ENCODE measurements at places on chromosomes 12 and 14.

GRCh38 chr12:96570579-96570978, 81.2 kb downstream of the CFAP54 start:
- DNase-seq, result no peak

- DNase-seq, result no peak
These were observed 10.0 kb downstream of the BHLHE41 start for GRCh38 chr12:26114720-26115401.

- no peak for DNase-seq
These were observed 111.9 kb upstream of the ARHGAP5 start for GRCh38 chr14:31965071-31965734.

GRCh38 chr12:63900922-63901793, 56.7 kb downstream of the SRGAP1 start:
- DNase-seq, result no peak

GRCh38 chr14:73740618-73741326, 26.6 kb upstream of the PNMA1 start:
- DNase-seq, result no peak

DNA sequence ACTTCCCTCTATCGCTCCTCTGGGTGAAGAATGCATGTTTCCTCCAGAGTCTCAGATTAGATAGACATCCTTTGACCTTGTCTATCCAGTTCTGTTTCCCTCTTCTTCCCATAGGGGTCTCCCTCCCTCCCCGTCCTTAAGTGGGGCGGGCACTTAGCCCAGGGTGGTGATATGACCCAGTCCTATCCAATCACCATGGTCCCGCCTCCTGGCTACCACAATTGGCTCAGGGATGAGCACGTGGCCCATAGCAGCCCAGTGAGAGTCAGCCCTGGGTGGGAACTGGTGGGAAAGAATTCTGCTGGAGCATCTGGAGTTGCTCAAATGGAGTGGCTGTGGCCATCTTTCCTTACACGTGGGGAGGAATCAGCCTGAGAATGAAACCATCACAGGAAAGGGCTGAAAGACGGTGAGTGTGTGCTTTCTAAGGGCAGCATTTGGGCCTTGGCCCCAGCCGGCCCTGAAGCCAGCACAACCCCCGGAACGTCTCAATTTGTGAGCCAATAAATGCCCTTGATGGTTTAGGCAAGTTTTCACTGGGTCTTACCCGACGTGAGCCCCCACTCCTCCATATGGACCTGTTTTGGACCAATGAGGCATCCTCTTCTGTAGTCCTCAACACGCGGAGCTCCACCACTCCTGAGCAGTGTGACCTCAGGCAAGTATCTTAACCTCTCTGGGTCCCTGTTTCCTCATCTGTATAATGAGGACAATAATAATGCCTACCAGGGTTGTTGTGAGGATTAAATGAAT, 14.4 kb upstream of the MLXIP start:
- DNase-seq, result no peak

GRCh38 chr12:52090291-52090690, 10.8 kb downstream of the SMIM41 start:
- no peak for DNase-seq

DNA sequence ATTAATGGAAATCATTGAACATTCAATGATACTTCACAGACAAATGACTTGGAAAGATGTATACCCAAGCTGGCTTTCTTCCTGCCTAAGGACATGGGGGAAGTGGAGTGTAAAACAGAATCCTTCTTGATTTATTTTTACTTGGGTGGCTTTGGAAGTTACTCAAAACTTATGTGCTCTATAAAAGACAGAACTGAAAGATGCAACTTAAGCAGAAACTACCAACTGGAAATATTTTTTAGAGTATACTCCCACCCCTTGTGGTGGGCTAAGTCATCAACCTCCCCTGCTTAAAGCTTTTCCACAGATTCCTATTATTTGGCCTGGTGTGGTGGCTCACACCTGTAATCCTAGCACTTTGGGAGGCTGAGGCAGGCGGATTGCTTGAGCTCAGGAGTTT, 126.0 kb upstream of the ATP2B1 start:
- DNase-seq, result no peak

DNA sequence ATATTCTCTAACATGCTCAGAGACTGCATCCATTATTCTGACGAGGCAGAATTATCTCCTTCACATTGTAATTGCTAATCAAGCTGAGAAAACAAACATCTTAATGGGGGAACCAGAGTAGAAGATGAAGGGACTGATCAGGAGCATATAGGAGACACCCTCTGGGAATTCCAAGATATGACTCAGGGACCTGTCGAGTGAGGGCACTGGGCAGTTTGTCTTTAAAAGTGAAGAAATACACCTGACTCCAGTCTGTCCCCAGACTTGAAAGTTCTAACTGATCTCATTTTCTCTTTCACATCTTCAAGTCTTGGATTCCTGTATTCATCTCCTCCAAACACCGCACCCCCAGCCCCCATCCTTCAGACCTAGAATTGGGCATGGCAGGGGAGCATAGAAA, 226.9 kb upstream of the PLXNC1 start:
- no peak for DNase-seq

DNA sequence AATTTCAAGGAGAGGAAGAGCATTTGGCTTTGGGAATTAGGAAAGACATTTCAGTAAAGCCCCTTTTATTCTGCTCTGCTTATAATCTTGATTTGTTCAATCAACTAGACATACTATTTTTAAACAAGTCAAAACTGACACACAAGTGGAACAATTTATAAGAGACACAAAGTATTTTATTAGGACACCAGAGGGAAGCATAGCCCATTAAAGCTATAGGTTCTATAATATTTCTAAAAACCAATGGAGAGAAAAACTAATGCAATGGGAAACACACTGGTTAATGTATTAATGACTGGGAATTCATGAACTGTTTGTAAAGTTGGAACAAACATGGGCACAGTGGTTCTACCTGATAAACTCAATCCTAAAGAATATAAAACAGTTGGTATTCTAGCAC, 15.3 kb upstream of the CERS5 start:
- no peak for DNase-seq

DNA sequence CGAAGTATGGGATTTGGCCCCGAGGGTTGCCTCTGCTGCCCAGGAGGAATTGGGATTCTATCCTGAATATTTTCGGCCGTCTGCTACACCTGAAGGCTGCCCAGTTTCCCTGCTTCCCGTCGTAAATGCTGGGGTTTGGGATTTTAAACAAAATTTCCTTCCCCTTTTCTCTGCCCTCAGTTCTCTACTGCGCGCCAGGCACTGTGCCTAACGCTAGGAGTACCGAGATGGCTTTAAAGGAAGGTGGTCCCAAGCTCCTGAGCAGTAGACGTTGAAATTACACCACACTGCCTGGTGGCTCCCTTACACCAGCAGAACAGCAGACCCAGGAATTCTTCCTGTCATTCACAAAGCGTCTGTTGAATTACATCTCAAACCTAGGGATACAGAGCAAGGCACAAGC, 566 bp upstream of the PRDM4 start:
- no peak for DNase-seq

DNA sequence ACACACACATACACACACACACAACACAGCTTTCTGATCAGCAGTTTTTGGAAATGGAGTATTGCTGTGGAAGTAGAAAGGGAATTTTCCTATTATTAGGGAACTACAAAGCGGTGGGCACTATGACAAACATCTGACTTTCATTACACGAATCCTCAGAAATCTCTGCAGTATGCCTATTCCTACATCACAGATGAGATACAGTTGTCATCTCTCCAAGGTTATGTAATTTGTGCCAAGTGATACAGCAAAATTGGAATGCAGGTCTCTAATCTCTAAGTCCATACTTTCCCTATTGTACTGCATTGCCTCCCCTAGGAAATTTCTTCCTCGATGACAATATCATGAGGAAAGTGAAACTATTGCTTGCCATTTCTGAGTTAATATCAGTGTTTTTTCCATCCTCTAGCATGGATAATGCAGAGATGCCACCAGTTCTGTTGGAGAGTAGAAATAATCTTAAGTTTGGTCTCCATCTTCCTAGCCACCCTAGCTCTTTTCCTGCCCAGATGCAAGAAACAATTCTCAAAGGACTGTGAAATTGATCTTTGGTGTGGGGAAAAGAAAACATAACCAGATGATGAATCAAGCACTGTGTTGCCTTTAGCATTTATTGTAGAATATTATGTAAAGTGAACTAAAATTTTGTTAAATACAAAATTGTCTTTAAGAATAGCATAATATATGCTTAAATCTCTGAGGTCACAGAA, 94.7 kb downstream of the ERGIC2 start:
- DNase-seq, result no peak

- no peak for DNase-seq
These were observed 26.9 kb upstream of the LTBP2 start for GRCh38 chr14:74638966-74639365.

- DNase-seq, result no peak
These were observed 832 bp upstream of the SYT1 start for GRCh38 chr12:78863482-78864402.

DNA sequence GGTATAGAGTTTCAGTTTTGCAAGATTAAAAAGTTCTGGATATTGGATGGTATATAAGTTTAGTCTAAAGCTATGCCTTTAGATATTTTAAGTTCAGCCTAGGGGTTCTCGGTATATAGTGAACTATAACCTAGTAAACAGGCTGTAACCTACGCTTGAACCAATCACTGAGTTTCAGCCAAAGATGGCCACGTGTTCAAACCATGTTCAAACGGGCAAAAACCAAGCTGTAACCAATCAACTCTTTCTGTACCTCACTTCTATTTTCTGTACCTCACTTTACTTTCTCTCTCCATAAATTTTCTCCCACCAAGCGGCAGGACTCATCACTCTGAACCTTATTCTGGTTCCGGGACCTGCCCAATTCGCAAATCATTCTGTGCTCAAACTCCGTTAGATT, 1.4 kb downstream of the TMBIM4 start:
- DNase-seq, result no peak

DNA sequence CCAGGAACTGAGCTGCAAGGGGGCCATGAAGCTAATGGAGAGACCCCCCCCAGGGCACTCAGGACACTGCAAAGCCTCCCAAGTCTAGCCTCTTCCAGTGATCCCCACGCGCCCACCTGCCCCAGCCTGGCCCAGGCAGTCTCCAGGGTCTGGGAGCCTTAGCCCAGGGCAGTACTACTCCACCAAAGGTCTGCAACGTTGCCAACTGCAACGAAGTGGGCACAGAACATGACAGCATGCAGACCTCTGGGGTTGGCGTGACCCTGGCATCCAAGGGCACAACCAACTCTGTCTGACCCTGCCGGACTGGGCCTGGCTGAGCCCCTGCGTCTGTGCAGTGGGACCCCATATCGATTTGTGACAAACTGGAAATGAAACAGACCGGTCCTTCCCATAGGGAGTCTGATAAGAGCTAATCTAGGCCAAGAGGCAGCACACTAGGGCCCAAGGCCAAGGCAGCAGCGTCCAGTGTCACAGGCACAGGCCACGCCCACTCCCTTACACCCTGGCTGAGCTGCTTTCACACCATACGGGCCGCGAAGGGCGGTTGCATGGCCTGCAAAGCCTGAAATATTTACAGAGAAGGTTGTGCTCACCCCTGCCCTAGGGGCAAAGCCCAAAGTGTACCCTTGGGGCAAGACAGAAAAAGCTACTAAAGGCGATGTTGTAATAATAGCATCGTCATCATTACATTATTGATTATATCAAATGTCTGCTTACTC, 76.7 kb downstream of the NCOR2 start:
- DNase-seq, result no peak

GRCh38 chr14:74492776-74493342, at the start of gene NPC2:
NPC2 (minus strand) TSS chr14:74493305; CDS start chr14:74493274, 31 bp downstream.
- DNase-seq, result no peak

DNA sequence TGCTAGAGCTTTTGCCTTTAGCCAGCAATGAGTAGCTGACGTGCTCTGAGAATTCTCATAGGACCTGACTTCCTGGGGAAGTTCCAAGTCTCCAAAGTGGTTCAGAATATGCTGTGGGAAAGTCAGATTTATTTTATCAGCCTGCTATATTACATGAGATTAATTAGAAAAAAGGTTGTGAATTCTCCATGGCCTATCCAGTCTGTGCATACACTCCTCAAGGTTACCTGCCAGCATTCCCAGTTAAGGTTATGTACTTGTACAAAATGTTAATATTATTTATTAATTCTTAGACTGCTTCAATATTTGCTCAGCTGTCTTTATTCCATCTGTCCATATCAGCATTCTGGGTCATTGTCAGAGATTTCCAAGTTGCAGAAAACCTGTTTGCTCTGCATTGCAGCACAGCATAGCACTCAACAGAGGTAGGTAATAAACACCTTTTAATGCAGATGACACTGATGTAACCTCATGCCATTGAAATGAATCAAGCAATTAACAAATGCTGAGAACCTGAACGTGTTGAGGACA, 2.7 kb upstream of the SEL1L start:
- no peak for DNase-seq

DNA sequence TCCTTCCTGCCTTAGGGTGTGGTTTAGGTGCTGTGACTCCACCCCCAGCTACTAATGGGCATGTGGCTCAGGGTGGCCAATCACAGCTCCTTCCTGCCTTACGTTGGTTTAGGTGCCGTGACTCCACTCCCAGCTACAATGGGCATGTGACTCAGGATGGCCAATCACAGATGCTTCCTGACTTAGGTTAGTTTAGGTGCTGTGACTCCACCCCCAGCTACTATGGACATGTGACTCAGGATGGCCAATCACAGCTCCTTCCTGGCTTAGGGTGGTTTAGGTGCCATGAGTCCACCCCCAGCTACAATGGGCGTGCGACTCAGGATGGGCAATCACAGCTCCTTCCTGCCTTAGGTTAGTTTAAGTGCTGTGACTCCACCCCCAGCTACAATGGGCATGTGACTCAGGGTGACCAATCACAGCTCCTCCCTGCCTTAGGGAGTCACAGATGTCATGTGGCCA, 163.9 kb downstream of the TBX5 start:
- no peak for DNase-seq

DNA sequence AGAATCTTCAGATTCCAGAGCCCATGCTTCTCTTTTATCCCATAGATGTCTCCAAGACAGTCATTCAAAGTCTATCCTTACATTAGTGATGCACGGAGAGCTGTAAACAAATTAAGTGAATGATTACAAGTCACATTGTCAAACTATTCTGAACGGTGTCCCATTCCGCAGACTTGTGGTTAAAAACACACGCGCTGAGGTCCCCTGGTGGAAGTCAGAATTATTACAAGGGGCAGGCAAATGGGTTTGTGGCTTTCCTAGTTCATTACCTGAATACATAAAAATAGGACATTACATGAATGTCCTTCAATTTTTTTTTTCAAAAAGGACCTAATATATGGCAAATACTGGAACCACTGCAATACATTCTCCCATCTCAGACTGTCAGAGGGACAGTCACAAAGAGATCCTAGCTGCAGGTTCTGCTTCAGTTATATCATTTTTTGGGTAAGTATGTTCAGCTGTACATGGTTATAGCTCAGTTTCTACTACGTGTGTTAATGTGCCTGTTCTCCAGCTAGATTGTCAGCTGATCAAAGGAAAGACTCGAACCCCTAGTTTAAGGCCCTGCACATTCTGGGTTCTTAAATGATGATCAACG, 53.1 kb upstream of the STON2 start:
- no peak for DNase-seq

- no peak for DNase-seq
These were observed 1.2 kb downstream of the POU6F1 start for GRCh38 chr12:51216642-51217041.
